ENCODE measurements at places on chromosomes 4 and X. TPM values are rescaled to one million over a fixed set of nuclear protein-coding genes. Genes with fewer than 3 reads are reported as not detected.

The PNMA5 gene
- total RNA-seq = not detected

The DCHS2 gene
- total RNA-seq = 3.1 TPM

The ARHGAP4 gene
- 12.7 TPM for total RNA-seq

The CT83 gene
- not detected for total RNA-seq

The MAGEC2 gene
- not detected for total RNA-seq
